ENCODE measurements at places on chromosomes 3 and 15.

DNA sequence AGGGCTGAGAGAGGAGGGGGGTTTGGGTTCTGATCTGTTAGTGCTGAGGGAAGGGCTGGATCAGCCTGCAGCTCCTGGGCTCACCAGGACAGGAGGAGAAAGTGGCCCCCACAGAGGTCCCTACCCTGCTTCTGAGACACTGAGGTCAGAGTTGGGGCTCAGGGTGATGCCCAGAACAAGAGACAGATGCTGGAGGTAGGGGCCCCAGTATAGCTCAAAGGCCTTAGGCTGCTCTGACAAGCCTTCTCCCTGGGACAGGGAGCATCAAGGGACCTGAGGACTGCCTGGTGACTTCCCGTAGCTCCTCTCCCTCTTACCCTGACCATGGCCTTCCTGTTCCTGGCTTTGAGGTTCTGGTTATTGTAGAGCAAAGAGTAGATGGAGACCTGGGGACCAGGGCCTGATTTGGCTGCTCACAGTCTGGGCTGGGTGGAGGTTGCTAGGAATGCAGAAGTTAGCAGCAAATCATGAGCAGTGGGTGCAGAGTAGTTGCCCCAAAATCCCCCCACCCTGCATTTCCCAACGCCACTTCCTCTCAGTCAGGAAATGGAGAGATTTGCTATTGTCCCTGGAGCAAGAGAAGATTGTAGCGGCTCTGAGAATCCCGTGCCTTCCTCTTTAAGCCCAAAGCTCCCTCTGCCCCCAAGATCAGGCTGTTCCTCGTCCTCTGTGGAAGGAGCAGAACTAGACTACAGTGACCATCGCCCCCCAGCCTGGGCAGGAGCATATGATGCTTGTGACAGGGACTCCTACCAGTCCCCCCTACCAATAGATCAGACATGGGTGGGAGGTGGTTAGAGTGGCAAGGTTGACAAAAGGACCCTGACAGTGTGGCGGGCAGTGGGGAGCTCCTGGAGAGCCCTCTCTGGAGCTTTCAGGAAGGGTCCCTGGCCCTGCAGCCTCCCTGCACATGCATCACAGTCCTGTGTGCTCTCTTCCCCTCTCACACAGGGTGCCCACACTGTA is 47.4 kb upstream of the SEC22A start:
- peaks cover 49% of the 10 kb centered on the region for H3K4me1 ChIP-seq
- H3K27me3 ChIP-seq, result no peaks in the 10 kb centered on the region
- peak overlapping the region; percentile 81 for H3K27ac ChIP-seq
- no peaks in the 10 kb centered on the region for H3K36me3 ChIP-seq
- no peak for DNase-seq

DNA sequence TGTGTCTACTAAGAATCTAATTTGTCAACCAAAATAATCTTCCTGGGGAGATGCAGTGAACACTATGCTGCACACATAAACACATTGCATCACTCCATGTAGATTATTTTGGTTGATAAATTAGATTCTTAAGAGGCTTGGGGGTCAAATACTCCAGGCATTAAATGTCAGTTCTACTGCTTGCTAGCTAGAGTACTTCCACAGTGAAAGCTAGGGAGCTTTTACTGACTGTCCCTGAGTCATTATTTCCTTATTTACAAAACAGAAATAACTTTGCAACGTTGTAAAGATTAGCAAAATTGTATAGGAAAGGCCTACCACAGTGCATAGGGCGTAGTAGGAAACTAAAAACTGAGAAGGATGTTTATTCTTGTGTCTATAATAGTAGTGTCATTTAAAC is 12.9 kb upstream of the TMC3 start:
- H3K36me3 ChIP-seq, result no peaks in the 10 kb centered on the region
- DNase-seq, result no peak
- H3K27ac ChIP-seq, result no peak overlapping the region
- H3K4me3 ChIP-seq, result no peak overlapping the region

GRCh38 chr3:72535772-72536171 is 312.5 kb downstream of the SHQ1 start:
- peaks cover 5% of the 10 kb centered on the region for H3K4me1 ChIP-seq
- no peak for DNase-seq
- no peaks in the 10 kb centered on the region for H3K27me3 ChIP-seq
- no peak overlapping the region for H3K27ac ChIP-seq

DNA sequence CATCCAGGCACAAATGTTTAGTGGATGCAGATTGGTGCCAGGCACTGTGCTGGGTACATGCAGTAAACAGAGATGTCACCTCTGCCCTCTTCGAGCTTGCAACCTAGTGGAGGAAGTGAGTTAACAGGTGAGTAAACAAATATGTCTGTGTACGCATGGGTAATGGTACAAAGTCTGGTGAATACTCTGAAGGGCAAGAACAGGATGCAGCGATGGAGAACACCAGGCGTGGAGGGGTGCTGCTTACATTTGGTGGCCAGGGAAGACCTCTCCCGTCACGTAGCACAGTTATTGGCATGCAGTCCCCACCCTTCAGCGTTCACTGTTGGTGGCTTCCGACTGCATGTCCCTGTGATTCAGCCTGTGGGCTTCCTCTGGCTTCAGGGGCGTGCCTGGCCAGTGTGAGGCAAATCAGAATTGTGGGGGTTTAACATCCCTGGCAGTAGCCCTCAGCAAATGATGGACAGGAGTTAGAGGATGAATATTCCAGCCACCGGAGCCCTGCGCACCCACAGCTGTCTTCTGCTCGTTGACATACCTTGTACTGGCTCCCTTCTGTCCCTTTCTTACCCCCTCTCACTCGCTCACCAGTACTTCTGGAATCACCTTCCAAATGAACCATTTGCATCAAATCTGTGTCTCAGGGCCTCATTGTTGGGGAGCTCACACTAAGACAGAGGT is 9.1 kb upstream of the HDAC11 start:
- H3K27ac ChIP-seq, result no peak overlapping the region
- H3K4me3 ChIP-seq, result no peak overlapping the region
- no peaks in the 10 kb centered on the region for H3K4me1 ChIP-seq
- no peaks in the 10 kb centered on the region for H3K27me3 ChIP-seq

DNA sequence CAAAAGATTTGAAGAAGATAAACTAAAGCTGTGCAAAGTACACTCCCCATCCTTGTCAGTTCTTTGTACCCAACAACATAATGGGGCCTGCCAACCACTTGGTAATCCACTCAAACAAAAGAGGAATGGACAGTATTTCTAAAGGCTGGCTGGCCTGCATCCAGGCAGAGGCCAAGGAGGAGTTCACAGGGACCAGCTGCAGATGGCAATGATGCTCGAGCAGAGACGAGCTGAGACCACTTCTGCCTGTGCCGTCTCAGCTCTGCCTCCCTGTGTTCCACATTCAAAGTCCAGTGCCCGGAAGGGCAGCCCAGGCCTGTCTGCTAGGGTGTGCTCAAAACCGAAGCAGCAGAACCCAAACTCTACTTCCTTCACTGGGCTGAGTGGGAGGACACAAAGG is 14.3 kb downstream of the CXCR6 start:
- H3K4me3 ChIP-seq, result no peak overlapping the region
- H3K27ac ChIP-seq, result no peak overlapping the region
- no peaks in the 10 kb centered on the region for H3K27me3 ChIP-seq
- no peaks in the 10 kb centered on the region for H3K4me1 ChIP-seq
- H3K36me3 ChIP-seq, result peaks cover 45% of the 10 kb centered on the region
- no peak for DNase-seq

- H3K27ac ChIP-seq, result no peak overlapping the region
- DNase-seq, result no peak
- H3K4me1 ChIP-seq, result no peaks in the 10 kb centered on the region
- no peaks in the 10 kb centered on the region for H3K27me3 ChIP-seq
- H3K4me3 ChIP-seq, result no peak overlapping the region
- H3K36me3 ChIP-seq, result no peaks in the 10 kb centered on the region
Observed at GRCh38 chr3:65575376-65575840, 463.3 kb downstream of the MAGI1 start.

GRCh38 chr3:27666272-27666671 is 55.9 kb downstream of the EOMES start:
- no peak for DNase-seq
- H3K4me1 ChIP-seq, result no peaks in the 10 kb centered on the region
- no peaks in the 10 kb centered on the region for H3K36me3 ChIP-seq
- no peaks in the 10 kb centered on the region for H3K27me3 ChIP-seq
- H3K27ac ChIP-seq, result no peak overlapping the region

DNA sequence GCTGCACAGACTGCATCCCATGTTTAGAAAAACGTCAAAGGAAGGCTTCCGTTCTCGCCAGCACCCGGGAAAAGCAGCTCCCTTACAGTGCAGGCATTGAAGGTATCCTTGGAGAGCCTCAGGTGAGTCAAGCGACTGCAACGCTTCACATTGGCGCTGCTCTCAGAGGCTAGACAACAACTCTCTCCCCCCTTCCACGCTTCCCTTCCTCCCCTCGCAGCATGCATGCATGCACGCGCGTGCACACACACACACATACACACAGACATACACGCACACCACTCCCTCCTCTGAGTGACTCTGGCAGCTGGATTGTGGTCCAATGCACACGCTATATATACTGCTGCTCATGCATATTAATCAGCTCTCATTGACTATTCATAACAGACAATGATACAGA is 191.1 kb downstream of the PDZRN3 start:
- H3K27ac ChIP-seq, result no peak overlapping the region
- peak; percentile 48 for DNase-seq
- no peak overlapping the region for H3K4me3 ChIP-seq
- H3K27me3 ChIP-seq, result no peaks in the 10 kb centered on the region
- H3K36me3 ChIP-seq, result no peaks in the 10 kb centered on the region

DNA sequence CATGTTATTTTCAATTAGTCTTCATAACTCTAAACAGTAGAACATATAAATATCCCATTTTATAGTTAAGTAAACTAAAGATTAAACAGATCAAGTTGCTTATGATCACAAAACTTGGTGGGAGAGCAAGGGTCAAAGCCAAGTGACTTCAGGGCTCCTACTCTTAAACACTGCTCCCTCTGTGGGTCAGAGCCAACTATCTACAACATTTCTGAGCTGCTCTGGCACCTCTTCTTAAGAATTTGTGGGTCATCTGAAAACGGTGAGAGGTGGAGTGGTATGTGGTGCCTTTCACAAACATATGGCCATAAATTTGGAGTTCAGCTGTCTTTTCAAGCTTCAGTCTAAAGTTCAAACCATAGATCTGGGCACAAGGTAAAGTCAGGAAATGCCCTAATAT is 10.9 kb downstream of the ATG3 start:
- H3K27me3 ChIP-seq, result no peaks in the 10 kb centered on the region
- no peak for DNase-seq
- peaks cover 12% of the 10 kb centered on the region for H3K4me1 ChIP-seq
- no peak overlapping the region for H3K4me3 ChIP-seq

- H3K4me1 ChIP-seq, result peaks cover 30% of the 10 kb centered on the region
- peak overlapping the region; percentile 86 for H3K4me3 ChIP-seq
- H3K27me3 ChIP-seq, result no peaks in the 10 kb centered on the region
- no peaks in the 10 kb centered on the region for H3K36me3 ChIP-seq
- DNase-seq, result peak; percentile 73
- peak overlapping the region; percentile 44 for H3K27ac ChIP-seq
Observed at GRCh38 chr15:50906954-50907600, 1.4 kb upstream of the AP4E1 start.

DNA sequence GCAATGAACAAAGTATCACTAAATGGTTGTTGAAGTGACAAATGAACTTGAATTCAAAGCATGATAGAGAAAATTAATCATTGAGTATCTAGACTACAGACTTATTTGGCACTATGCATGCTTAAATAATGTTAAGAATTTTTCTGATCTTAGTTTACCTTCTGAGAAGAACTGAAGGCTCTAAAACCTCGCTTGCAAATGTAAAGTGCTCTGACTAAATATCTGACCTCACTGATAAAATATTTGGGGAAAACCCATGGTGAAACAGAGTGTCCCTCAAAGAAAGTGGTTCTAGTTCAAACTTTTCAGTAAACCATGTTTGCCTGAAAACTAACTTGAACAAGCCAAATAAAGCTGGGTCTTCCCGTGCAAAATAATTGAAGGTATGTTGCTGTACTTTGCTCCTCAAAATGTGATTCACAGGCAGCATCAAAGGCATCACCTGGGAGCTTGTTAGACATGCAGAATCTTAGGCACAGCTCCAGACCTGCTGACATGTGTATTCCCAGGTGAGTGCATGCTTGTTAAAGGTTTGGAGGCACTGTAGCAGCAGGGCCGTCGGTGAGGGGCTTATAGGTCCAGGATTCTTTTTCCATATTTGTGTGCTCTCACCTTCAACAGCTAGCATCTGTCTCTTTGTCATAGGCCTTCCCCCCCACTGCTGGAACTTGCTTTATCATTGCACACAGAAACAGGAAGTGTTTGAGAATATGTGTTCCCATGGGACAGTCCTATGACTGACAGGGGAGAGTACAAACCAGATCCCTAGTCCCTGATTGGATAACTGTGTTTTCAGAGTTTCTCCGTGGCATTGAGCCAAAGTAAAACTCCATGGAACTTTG is 524.2 kb upstream of the LMCD1 start:
- H3K27me3 ChIP-seq, result no peaks in the 10 kb centered on the region
- no peak overlapping the region for H3K4me3 ChIP-seq
- H3K27ac ChIP-seq, result no peak overlapping the region
- DNase-seq, result peak; percentile 63

GRCh38 chr15:43095708-43096347 is 10.0 kb downstream of the UBR1 start:
- no peak overlapping the region for H3K27ac ChIP-seq
- H3K27me3 ChIP-seq, result no peaks in the 10 kb centered on the region
- DNase-seq, result no peak
- peaks cover 10% of the 10 kb centered on the region for H3K36me3 ChIP-seq
- H3K4me3 ChIP-seq, result no peak overlapping the region

DNA sequence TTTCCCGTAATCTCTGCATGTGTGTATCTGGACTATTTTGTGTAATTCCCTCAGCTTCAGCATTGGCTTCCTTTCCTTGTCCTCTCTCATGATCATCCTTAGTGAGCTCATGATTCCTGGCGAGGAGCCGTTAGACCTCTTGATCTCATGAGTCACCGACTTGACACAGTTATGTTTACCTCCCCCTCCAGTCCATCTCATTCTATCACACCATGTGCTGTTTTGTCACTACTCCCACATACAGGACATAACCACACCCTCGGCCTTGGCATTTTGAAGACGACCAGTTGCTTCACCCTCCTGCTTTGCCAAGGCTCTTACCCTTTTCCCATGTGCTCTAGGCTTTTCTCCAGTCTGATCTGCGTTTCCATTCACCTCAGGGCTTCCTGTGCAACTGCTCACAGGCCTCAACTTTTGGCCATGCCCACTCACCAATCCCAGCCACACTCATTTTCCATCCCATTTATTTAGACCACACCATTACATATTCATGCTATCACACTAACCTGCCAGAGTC is 41.5 kb downstream of the CP start:
- H3K36me3 ChIP-seq, result 0 out of 2 replicates have a peak, but pooled peaks cover 2% of the 10 kb centered on the region
- H3K27me3 ChIP-seq, result no peaks in the 10 kb centered on the region
- no peak for DNase-seq
- no peak overlapping the region for H3K27ac ChIP-seq

Measured in Karpas-422 (cell line).